AG04449 (cell line): ENCODE measurements at places on chromosomes 7 and 10.

GRCh38 chr7:151813997-151814396, 62.9 kb downstream of the PRKAG2 start:
- DNase-seq: no peak

DNA sequence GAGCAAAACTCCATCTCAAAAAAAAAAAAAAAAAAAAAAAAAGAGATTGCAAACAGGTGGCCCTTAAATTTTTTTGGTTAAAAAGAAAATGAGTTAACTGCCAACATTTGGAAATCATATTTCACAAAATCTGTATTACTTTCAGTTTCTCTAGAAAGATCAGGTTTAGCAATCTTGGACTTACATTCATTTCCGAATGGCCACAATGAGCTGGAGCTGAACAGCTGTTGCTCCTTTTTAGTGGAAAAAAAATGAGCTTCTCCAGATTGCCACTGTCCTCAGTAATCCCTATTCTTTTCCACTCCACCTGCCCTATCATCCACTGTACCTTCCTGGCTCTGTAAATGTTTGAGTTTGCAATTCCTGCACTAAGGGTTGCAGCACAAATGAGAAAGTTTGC, 43.6 kb downstream of the RAB11FIP2 start:
- DNase-seq: no peak

- DNase-seq: no peak
Measured at GRCh38 chr10:77256346-77256745, 381.3 kb downstream of the KCNMA1 start.

GRCh38 chr10:121961456-121961855, 13.6 kb downstream of the NSMCE4A start:
- DNase-seq: no peak

- no peak for DNase-seq
Measured at GRCh38 chr10:96752375-96752774, 32.1 kb upstream of the PIK3AP1 start.

DNA sequence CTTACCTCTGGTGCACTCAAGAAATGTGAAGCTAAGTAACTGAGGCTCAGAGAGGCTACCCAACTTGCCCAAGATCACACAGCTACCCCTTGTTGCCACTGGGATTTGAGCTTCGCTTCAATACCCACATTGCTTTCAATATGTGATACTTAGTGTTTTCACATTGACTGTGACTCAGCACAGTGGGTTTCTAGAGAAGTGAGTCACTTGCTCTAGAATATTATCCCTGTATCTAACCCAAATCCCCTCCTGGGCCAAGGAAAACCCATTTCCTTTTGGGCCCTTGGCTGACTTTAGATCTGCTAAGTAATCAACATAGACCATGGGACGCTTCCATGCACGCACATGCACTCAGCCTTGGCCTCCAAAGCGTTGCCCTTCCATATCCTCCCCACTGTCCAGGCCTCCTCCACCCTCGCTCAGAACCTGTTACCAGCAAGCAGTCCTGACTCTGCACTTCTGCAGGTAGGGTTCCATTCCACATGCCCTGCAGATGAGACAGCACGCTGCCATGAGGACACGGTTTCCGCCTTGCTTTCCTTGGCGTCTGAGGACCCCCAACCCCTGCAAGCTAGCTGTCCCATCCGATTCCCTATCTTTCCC, 87.7 kb upstream of the CHST15 start:
- no peak for DNase-seq

DNA sequence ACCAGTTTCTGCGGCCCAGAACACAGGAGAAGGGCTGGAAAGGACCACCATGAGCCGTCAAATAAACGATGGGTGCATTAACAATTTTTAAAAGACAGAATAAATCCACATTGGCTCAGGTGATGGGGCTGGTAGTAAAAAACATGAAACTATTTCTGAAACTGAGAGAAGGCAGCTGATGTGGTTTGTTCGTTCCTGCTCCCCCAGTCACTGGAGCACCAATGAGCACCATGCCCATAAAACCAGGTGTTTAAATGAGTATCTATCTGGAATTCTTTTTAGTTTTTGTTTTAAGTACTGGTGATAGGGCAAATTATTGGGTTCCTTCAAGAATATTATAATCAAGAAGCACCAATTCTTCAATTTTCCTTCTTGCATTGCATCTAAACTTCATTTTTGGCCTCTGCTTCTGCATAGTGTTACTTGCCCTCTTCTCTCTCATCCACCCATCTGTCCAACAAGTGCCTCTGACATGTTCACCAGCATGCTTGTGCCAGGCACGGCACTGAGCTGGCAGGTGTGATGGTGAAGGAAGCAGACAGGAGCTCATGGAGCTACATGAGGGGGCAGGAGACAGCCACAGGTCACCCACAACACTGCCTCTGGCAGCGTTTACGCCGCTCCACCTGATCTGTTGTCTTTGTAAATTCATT, 65.5 kb downstream of the LARP4B start:
- DNase-seq: no peak

DNA sequence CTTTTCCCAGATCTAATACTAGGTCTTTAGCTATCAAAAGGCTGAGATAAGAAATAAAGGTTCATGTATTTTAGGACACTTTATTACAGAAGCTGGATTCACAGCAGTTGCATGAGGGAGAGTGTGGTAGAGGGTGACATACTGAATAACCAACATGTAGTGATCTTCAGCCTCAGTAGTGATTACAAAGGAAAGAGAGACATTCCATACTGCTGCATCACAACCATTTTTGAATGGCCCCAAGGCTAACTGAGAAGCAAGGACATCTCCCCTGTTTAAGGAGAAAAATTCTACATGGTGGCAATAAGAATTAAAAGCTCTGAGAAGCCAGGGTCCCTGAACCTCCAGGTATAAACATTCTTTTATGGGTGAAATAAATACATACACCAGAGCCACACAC, 35.3 kb downstream of the COG5 start:
- DNase-seq: peak; percentile 23

DNA sequence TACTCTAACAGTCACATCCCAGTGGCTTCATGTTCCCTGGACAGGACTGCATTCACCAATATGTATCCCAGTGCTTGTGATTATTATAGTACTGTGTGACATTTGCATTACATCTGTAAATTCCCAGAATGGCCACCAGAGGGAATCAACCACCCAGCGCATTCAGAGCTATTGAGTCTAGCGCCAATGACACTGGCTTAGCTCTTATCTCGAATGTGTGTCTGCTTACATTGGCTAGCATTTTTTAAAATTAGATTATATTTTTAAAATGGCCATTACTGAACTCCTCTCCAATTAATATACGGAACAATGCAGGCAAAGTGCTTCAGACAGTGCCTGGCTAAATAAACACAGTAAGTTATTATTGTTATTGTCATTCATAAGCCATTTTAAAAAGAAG, 36.3 kb downstream of the TRIL start:
- no peak for DNase-seq

DNA sequence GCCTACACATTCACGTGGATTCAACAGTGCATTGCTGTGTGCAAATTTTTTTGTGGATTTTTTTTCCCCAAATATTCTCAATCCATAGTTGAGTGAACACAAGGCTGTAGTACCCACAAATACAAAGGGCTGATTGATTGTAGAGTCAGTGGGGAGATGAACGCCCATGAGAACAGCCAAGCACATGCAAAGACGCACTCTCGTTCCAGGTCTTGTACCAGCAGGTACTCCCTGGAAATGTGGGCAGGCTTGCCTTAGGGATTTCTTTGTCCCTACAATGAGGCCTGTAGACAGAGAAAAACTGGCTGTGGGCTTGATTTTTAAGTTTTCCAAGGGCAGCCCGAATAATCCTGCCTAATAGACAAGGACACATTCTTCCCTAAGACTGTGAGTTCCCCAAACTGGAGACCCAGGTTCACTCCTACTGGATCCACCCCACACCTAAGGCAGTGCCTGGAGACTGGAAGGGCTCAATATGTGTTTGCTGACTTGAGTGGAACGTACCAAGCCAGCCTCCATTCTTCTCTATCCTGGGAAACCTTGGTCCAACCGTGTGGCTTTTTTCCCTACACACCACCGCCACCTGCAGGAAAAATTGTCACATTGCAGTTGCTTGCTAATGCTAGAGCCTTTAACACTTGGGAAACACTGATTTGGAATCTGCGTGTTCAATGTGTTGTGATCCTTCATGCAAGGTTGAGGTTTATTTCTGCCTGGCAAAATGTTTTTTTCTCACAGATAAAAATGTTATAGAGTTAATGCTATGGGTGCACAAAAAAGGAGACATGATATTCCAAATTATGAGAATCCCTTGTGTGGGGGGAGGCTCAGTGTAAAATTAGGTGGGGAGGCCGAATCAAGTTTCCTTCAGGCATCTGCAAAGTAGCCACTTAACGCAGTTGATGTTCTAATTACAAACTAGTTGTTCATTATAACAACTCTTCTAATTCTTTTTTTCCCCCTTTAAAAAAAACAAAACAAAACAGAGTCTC, 49.3 kb downstream of the PPP1R17 start:
- no peak for DNase-seq

DNA sequence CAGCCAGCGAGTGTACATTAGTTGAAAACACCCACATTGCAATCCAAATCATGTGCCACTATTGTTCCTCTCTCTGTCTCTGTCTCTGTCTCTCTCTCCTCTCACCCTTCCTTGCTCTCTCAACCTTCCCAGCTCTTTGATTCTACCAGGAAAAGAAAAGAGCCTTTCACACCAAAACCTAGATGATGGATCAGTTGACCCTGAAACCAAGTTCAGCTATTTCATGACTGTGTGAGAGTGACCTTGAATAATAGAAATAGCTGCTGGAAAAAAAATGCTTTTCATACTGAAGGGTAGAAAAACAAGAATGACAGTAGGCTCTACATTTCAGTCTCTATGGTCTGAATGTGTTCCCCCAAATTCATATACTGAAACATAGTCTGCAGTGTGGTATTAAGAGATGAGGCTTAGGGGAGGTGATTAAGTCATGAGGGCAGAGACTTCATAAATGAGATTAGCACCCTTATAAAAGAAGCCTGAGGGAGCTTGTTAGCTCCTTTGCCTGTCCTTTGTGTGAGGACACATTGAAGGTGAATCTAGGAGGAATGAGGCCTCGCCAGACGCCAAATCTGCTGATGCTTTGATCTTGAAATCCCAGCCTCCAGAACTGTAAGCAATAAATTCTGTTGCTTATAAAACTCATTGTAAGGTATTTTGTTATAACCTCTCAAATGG, 65.2 kb downstream of the LYZL1 start:
- DNase-seq: no peak

DNA sequence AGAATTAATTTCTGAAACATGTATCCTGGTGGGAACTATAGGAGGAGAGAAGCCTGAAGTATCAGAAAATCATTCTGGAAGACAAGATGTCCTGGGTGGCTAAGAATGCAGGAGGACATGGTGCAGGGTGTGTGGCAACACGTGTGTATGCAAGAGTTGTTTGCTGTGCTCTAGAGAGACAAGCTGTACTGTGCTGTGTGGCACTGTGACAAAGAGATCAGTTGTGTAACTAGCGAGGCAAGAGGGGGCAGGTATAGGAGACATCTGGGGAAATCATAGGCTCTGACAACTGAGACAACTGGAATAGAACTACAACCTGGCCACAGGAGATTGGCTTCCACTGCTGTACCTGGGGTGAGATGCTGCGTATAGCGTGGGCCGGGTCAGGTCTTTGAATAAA, 9.3 kb downstream of the ITGA8 start:
- DNase-seq: no peak

DNA sequence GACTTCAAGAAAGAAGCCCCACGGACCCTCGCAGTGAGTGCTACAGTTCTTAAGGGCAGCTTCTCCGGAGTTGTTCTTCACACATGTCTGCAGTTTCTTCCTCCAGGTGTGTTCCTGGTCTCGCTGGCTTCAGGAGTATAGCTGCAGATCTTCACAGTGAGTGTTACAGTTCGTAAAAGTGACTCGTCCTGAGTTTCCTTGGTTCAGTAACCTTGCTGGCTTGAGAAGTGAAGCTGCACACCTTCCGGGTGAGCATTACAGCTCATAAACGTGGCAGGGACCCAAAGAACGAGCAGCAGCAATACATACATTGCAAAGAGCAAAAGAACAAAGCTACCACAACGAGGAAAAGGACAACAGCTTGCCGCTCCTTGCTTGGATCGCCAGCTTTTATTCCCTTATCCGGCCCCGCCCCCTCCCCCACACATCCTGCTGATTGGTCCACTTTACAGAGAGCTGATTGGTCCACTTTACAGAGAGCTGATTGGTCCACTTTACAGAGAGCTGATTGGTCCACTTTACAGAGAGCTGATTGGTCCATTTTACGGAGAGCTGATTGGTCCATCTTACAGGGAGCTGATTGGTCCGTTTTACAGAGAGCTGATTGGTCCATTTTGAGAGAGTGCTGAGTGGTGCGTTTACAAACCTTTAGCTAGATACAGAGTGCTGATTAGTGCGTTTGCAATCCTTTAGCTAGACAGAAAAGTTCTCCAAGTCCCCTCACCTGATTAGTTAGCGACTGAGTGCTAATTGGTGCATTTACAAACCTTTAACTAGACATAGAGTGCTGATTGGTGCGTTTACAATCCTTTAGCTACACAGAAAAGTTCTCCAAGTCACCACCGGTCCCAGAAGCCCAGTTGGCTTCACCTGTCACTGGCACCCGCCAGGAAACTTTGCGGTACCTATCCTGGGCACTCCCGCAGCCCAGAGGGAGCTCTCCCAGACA, 165.3 kb downstream of the AGMO start:
- no peak for DNase-seq

- DNase-seq: no peak
Measured at GRCh38 chr10:92813979-92814378, 34.3 kb upstream of the EXOC6 start.

- peak; percentile 42 for DNase-seq
Measured at GRCh38 chr7:129054438-129055293, at the start of gene TNPO3. TNPO3 (minus strand) TSS chr7:129055111; CDS start chr7:129054770, 341 bp downstream.

DNA sequence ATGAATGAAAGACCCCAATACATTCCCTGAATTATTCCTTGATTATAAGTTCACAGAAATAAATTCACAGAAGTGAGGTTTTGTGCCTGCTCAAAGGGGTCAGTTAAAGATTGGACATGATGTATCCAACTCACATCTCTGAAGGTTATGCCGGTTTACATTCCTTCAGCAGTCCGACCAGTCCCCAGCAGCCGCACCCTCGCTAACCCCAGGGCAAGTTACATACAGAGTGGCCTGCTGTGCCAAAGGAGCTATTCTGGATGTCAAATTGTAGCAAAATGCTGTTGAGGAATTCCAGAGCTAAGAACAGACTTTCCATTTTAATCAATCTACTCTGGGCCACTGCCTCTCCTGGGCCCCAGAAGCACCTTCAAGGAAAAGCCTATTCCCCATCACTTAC, 20.3 kb downstream of the PSAP start:
- no peak for DNase-seq

DNA sequence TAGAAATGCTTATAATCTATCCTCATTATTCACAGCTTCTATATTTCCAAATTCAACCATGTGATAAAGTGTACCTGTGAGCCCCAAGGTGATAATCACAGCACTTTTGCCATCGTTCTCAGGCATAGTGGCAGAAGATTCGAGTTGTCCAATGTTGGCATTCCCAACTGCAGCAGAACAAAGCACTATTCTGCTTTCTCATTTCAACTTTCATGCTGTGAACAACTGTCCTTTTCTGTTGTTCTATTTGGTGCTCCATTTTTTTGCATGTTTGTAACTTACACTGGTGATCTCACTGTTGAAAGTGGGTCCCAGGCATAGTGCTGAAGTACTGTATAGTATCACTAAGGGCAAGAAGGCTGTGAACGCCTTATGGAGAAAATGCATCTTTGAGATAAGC, 438.2 kb downstream of the PAXIP1 start:
- DNase-seq: no peak
